ENCODE measurements at places on chromosomes 5 and 9. TPM values are rescaled to one million over a fixed set of nuclear protein-coding genes. Genes with fewer than 3 reads are reported as not detected.

The RNF183 gene
- total RNA-seq, result 4.2 TPM

The BARX1 gene
- 0.12 TPM for total RNA-seq

The CFAP157 gene
- not detected for total RNA-seq

The KIF20A gene
- total RNA-seq, result 21.2 TPM

The LCN1 gene
- total RNA-seq, result not detected

The CORO2A gene
- 21.2 TPM for total RNA-seq

The PTGER4 gene
- 1.5 TPM for total RNA-seq

The PCDHGB7 gene
- 3.3 TPM for total RNA-seq

The PCDHGC5 gene
- total RNA-seq, result 1.0 TPM

The UCK1 gene
- 15.3 TPM for total RNA-seq

The IL5 gene
- total RNA-seq, result not detected

The CSNK1A1 gene
- total RNA-seq, result 404 TPM

The SHISAL2B gene
- not detected for total RNA-seq

The PLEKHG4B gene
- total RNA-seq, result 0.36 TPM

The BHMT2 gene
- total RNA-seq, result 0.72 TPM

The ZNF618 gene
- total RNA-seq, result 2.0 TPM

- ATAC-seq, result no peak
Measured at GRCh38 chr9:77554586-77555105, 93.5 kb downstream of the GNA14 start.

- ATAC-seq, result peak; percentile 38
Measured at GRCh38 chr9:94799578-94800264, 73.2 kb downstream of the AOPEP start.

DNA sequence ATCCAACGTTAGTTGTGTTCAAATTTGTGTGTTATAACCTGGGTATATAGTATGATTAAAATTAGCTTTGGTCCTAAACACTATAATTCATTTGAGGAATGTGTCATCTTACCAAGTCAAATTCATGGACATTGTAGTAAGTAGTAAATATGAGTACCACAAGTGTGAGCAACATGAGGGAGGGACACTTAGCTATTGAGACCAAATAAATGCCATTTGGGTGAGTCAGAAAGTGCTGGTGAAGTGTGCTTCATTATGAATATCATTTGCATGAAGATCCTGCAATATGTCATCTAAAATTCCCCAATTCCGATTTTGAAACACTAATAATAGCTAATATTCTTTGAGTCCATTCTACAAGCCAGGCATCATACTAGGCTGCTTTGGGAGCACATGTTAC is 336.7 kb upstream of the KIF2A start:
- no peak for ATAC-seq

- no peak for ATAC-seq
Measured at GRCh38 chr5:178210073-178210535, 5.8 kb downstream of the HNRNPAB start.

- ATAC-seq, result no peak
Measured at GRCh38 chr9:95130484-95130883, 187.0 kb downstream of the FANCC start.

GRCh38 chr5:82811490-82811889 is 265.7 kb downstream of the TMEM167A start:
- ATAC-seq, result no peak

DNA sequence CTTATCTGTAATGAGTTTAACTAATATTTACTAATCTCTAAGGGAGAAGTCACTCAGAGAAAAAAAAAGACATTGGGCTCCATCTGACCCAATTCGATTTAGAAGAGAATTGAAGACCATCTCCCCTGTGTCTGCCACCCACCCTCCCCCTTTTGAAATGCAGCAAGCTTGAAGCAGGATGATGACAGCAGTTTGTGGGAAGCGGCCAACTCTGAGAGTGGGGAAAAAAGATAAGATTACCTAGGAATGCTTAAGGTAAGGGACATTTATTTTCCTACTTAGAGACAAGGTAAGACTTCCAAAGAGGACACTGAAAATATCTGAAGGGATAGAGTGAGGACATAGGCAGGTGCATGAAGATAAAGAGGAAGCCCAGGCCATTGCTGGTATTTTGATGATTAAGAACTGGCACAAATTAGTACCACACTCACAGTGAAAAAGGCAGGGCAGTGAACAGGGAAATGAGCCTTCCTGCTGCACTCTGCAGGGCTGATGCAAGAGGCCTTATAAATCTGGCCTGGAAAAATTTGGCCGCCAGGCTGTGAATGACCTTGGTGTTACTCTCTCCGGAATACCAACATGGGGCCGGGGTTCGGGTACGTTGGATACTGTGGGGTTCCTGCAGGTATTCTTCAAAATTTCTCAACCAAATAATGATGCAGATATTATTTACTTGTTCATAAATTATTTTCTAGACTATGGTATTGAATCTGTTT is 42.3 kb downstream of the HTR1A start:
- no peak for ATAC-seq

DNA sequence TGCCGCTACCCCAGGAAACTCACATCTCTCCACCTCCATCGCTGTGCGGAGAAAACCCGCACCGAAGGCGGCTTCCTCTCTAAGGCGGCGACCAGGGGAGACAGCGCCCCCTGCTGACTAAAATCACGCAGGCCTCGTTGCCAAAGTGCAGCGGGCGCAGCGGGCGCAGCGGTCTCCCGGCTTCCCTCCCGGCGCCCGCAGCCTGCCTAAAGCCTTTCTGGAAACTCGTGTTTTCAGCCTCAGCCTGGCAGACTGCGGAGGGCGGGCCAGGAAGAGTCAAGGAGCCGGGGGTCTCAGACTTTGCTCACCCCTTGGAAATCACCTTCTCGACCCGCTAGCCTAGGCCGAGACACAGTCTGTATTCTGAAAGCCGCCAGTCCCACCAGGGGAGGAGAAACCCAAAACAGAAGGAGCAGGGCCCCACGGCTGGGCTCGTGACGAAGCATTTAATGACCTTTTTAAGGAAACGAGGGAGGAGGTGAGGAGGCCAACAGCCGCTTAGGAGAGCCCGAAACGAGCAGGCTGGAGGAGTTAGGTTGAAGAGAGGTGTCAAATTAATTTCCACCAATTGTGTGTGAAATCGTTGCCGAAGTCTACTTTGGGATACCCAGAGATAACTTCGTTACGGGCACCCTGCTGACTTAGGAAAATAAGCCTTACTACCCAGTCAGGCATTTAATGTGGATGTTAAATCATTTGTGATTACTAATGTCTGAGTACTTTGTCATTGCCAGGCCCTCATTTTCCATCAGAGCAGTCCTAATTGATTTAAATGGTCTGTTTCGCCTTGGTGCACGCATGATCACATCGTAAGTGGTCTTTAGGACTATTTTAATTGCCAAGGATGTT is 7.3 kb upstream of the FOXB2 start:
- ATAC-seq, result peak; percentile 37

DNA sequence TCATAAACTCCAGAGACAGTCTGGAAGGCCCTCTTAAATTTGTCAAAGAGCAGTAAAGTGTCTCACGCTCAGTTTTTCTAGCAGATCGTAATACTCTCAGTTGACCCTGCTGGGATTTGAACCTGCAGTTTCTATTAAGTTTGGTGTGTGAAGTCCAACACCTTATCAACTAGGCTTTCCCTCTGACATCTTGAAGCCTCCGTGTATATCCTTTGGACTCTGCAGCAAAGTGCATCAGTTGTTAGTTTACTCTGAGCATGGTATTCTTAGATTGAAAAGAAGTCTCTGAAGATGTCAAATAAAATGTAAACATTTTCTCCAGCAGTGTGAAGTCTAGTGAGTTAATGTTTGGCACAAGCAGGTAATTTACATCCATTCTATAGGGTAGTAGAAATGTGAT is 2.4 kb downstream of the FUBP3 start:
- no peak for ATAC-seq

- no peak for ATAC-seq
Measured at GRCh38 chr9:100466829-100467221, 6.1 kb upstream of the TMEFF1 start.

GRCh38 chr5:179060116-179061008 is at the start of gene ZNF354C:
Gene ZNF354C (plus strand): TSS chr5:179060373. CDS start chr5:179062069, 1,696 bp downstream.
- ATAC-seq, result peak; percentile 92

GRCh38 chr5:33227247-33227646 is 213.5 kb upstream of the TARS1 start:
- no peak for ATAC-seq

DNA sequence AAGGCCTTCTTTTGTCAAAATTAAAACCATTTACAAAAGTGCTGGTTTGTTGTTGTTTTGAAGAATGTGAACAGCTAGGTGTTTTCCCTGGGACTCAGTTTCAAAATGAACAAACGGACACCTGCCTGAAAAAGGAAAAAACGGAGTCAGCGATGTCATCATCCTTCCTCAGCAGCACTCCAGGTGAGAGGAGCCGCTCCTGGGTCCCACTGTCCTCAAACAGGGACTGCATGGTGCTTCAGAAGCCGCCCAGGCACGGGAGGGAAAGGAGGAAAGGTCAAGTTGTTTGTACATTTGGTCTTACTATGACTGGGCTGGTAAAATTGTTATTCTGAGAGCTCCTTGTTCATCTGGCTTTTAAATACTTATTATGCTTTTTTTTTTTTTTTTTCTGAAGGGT is 69.0 kb upstream of the ZSWIM6 start:
- ATAC-seq, result no peak

DNA sequence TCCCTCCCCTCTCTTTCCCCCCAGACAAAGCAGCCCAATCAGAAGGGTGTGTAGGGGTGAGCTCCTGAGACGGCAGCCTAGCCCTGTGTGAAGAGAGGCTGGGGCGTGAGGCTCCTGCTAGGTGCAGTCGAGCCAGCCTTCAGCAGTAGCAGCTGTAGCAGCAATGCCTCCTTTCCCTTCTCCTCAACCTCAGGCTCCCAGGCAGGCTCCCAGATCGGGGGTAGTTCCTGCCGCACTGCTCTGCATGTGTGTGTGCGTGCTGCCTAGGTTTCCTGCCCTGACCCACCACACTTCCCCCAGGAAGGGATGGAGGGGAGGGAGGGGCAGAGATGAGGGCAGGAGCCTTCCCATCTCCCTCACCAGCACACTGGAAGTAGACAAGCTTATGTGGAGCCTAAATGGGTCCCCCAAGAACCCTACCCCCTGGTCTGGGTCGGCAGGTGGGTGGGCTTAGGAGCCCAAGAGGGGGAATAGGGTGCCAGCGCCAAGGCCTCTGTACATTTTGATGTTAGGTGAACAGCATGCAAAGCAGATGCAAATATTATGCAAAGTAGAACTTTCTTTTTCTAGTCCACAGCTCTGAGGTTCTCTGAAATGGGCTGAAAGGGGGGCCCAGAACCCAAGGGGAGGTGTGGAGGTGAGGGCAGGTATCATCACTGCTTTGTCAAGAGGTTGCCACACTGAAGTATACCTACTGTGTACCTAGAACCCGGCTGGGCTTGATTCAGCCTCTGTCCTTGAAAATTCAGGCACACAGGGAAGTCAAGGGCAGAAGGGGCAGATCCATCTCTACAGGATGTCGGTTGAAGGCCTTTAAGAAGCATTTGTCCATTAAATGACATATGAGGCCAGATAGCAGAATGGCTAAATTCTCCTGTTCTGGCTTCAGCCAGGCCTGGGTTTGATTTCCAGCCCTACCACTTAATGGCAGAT is 57.8 kb downstream of the CXXC5 start:
- no peak for ATAC-seq

DNA sequence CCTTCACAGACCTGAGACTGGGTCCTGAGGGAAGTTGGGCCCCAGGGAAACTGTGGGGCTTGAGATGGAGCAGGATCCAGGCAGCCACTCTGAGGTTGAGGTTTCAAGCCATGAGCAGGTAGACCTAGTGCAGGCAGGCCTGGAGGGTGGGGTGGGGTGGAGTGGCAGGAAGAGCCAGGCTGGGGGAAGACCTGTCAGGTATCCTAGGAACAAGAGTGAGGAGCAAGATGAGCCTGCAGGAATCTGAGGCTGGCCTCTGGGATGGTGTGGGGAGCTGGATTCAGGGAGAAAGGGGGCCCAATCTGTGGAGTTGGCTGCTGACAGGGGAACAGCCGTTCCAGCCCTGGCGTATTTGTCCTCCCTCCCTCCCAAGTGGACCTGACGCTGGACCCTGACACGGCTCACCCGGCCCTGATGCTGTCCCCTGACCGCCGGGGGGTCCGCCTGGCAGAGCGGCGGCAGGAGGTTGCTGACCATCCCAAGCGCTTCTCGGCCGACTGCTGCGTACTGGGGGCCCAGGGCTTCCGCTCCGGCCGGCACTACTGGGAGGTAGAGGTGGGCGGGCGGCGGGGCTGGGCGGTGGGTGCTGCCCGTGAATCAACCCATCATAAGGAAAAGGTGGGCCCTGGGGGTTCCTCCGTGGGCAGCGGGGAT is 9.8 kb downstream of the RACK1 start:
- peak; percentile 59 for ATAC-seq

DNA sequence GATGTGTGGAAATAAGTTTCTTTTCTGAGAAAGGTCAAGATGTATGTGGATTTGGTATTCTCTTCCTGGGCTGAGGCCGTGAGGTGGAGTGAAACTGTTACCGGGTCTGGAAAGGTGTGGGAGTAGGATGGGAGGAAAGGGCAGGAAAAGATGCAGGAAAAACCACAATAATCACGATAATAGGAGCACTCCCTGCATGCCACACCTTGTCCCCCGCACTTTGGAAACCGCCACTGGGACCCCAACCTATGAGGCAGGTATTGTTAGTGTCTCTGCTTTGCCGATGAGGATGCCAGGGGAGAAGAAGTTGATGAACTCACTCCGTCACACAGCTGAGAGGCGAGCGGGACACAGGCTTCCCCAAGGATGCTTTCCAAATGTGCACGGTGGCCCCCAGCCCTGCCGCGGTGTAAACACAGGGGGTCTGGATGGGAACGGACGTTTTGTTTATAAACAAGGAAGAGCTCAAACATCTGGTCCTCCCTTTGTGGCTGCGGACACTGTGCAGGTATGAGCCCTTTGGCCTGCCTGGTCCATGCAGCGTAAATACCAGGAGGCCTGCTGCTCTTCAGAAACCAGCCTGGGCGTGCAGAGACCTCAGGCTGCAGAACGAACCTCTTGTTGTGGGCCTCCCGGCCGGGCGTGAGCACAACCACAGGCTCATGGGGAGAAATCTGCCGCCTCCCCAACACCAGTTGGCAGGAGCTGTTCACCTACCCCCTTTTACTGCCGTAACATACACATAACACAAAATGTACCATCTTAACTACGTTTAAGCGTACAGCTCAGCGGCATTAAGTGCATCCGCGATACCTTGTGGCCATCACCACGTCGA is 126.7 kb downstream of the COL23A1 start:
- ATAC-seq, result no peak

- ATAC-seq, result no peak
Measured at GRCh38 chr9:127539982-127540663, 72.0 kb upstream of the STXBP1 start.

GRCh38 chr5:61626639-61627282 is 294.7 kb downstream of the ZSWIM6 start:
- ATAC-seq, result peak; percentile 36

GRCh38 chr5:6473284-6473683 is 24.6 kb downstream of the UBE2QL1 start:
- ATAC-seq, result no peak

DNA sequence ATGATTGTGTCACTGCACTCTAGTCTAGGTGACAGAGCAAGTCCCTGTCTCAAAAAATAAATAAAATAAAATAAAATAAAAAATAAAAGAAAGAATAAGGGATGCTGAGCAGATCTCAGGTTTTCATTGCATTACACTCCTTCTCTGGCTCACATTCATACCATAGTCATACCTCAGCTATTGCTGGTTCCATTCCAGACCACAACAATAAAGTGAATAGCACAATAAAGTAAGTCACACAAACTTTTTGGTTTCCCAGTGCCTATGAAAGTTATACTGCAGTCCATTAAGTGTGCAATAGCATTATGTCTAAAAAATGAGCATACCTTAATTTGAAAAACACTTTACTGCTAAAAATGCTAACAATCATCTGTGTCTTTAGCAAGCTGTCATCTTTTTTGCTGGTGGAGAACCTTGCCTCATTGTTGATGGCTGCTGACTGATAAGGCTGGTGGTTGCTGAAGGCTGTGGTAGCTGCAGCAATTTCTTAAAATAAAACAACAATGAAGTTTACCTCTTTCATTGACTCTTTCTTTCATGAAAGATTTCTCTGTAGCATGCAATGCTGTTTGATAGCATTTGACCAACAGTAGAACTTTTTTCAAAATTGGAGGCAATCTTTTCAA is 415.7 kb downstream of the ZNF608 start:
- ATAC-seq, result no peak
